ENCODE measurements at places on chromosomes 2 and 18. TPM values are rescaled to one million over a fixed set of nuclear protein-coding genes. Genes with fewer than 3 reads are reported as not detected.
A peak's percentile ranks its signal among the peaks of the same experiment; 100 is the strongest.

GRCh38 chr2:30655660-30656059 lies 151.6 kb downstream of the CAPN13 start:
- DNase-seq = no peak
- H3K4me3 ChIP-seq = no peak overlapping the region
- H3K27me3 ChIP-seq = peaks cover 4% of the 10 kb centered on the region
- H3K4me1 ChIP-seq = no peaks in the 10 kb centered on the region
- H3K36me3 ChIP-seq = no peaks in the 10 kb centered on the region

Gene CREG2
- total RNA-seq = not detected

Gene SLC4A5
- 3.2 TPM for total RNA-seq

Gene FAM124B
- total RNA-seq = 0.45 TPM

DNA sequence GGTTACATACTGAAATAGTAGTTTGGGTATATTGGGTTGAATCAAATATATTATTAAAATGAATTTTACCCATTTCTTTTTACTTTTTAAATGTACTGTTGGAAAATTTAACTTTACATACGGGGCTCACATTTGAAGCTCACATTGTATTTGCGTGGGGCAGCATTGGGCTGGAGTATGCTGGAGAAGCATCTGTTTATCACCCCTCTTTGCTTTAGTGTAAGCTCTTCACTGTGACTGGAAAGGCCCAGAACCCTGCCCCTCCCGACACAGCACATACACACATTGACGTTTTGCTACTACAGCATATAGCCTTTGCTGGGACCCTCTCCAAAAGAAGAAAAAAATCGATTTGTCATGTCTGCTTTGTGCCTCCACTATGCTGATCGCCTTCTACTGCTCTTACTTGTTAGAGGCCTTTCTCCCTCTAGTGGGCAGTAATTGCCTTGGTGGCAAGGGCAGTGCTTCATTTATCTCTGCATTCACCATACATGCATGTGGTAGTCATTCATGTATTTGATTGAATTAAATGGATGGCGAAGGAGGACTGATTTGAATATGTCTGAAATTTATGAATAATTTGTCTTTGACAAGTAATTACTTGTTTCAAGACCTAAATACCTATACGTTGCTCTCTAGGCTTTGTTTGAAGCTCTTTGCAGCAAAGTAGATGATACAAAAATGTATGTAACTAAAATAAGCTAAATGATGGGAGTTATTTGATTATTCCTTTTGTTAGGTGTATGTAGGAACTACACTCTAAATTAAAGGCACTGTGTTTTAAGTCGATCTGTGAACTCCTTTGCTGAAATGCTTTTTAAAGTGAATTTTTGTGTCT lies 37.4 kb downstream of the VAPA start:
- H3K4me1 ChIP-seq = peaks cover 10% of the 10 kb centered on the region
- no peak overlapping the region for H3K27ac ChIP-seq
- H3K27me3 ChIP-seq = no peaks in the 10 kb centered on the region

Gene C2orf15
- total RNA-seq = not detected

DNA sequence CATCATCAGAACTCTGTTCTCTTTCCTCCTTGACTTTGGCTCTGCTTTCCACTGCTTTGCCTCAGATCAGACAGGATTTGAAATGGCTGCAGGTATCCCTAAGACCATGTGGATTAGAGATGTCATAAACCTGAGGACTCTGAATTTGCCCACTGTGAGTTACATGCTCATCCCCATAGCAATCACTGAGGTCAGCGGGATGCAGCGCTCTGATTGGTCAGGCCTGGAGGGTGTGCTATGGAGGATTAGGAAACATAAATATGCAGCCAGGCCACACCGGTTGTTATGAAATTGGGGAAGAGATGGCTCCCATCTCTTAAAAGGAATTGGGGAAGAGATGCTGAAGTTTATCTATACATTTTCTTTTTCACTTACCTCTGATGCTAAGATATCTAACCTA lies 73.7 kb upstream of the DNAJC10 start:
- H3K4me1 ChIP-seq = no peaks in the 10 kb centered on the region
- no peak for DNase-seq
- H3K27me3 ChIP-seq = peaks cover 4% of the 10 kb centered on the region
- H3K4me3 ChIP-seq = no peak overlapping the region
- H3K27ac ChIP-seq = no peak overlapping the region

Gene PLCD4
- total RNA-seq = 0.74 TPM

Gene FBXO48
- total RNA-seq = 2.5 TPM

Gene FOXD4L1
- total RNA-seq = 0.17 TPM

DNA sequence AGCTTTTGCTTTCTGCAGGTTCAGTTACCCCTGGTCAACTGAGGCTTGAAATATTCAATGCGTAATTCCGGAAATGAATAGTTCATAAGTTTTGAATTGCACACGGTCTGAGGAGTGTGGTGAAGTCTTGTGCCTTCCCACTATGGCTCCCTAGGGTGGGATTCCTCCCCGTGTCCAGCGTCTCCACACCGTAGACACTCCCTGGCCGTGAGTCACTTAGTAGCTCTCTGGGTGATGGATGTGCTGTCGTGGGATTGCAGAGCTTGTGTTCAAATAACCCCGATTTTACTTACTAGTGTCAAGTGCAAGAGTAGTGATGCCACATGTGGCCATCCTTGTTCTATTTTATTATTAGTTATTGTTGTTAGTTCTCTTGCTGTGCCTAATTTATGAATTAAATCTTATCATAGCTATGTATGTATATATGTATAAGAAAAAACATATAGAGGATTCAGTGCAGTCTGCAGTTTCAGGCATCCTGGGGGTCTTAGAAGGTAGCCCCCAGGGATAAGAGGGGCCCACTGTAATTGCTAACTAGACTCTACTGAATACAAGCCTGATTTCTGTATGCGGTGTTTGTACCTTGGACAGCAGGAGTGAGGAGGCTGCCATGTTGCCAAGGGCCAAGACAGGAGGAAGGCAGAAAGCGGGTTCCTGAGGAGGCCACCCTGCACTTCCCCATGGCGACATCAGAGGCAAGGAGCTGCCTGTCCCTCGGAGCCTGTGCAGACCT lies 47.7 kb upstream of the PDIA6 start:
- no peak overlapping the region for H3K27ac ChIP-seq
- H3K4me3 ChIP-seq = no peak overlapping the region
- no peaks in the 10 kb centered on the region for H3K36me3 ChIP-seq
- no peak for DNase-seq
- H3K27me3 ChIP-seq = peaks cover 18% of the 10 kb centered on the region
- H3K4me1 ChIP-seq = peaks cover 37% of the 10 kb centered on the region

Gene GCG
- not detected for total RNA-seq

Gene ASPRV1
- 0.84 TPM for total RNA-seq

- no peak overlapping the region for H3K4me3 ChIP-seq
- no peaks in the 10 kb centered on the region for H3K27me3 ChIP-seq
- H3K36me3 ChIP-seq = no peaks in the 10 kb centered on the region
- H3K4me1 ChIP-seq = no peaks in the 10 kb centered on the region
- H3K27ac ChIP-seq = no peak overlapping the region
- DNase-seq = no peak
Measured at GRCh38 chr2:164717000-164717803, 95.9 kb upstream of the GRB14 start.

GRCh38 chr2:237558961-237559641 lies 7.3 kb upstream of the PRLH start:
- H3K4me3 ChIP-seq = no peak overlapping the region
- H3K27me3 ChIP-seq = peaks cover 36% of the 10 kb centered on the region
- DNase-seq = no peak
- H3K27ac ChIP-seq = no peak overlapping the region

Gene SERPINB3
- not detected for total RNA-seq

- peak; percentile 41 for DNase-seq
- H3K4me3 ChIP-seq = no peak overlapping the region
- H3K27me3 ChIP-seq = no peaks in the 10 kb centered on the region
- H3K4me1 ChIP-seq = no peaks in the 10 kb centered on the region
- H3K36me3 ChIP-seq = no peaks in the 10 kb centered on the region
Measured at GRCh38 chr2:10220045-10220901, 82.4 kb upstream of the HPCAL1 start.

Gene GPR45
- not detected for total RNA-seq

Gene ALPP
- not detected for total RNA-seq

Gene VWA3B
- not detected for total RNA-seq

GRCh38 chr2:104127049-104127770 lies 726.7 kb upstream of the POU3F3 start:
- H3K4me1 ChIP-seq = no peaks in the 10 kb centered on the region
- H3K27me3 ChIP-seq = no peaks in the 10 kb centered on the region
- peaks cover 6% of the 10 kb centered on the region for H3K36me3 ChIP-seq
- no peak overlapping the region for H3K27ac ChIP-seq
- H3K4me3 ChIP-seq = no peak overlapping the region

DNA sequence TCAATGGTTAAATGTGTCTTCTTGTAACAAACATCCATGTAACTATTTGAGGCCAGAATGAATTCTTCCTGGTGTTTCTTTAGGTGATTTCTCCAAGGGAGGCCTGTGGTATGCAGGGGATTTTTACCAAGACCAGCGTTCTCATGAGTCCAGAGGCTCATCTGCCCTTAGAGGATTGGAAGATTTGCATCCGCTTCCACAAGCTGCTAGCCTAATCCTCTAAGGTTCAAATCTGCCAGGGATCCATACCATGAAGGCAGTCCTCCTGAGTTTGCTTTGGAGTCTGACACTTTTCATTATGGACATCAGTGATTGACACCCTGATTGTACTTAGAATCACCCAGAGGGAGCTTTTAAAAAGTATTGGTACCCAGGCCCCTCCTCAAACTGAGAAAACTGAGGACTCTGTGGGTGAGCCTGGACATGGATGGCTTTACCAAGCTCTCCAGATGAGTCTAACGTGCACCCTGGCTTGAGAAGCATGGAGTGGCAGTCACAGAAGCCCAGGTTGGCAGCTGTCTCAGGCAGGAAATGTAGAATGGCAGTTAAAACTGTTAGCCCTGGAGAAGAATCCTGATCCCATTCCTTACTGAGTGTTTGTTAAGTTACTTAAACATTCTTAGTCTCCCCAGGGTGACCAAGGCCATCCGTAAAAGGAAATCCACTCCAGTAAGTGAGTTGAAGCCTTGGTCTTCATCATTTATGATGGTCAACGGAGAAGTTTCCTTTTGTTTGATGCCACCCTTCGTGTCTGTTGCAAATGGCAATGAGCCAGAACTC lies 95.3 kb upstream of the RMDN2 start:
- no peaks in the 10 kb centered on the region for H3K36me3 ChIP-seq
- DNase-seq = no peak
- H3K4me1 ChIP-seq = peaks cover 23% of the 10 kb centered on the region
- no peak overlapping the region for H3K27ac ChIP-seq
- no peak overlapping the region for H3K4me3 ChIP-seq
- no peaks in the 10 kb centered on the region for H3K27me3 ChIP-seq

- peak overlapping the region; percentile 12 for H3K4me3 ChIP-seq
- H3K27ac ChIP-seq = no peak overlapping the region
- H3K4me1 ChIP-seq = no peaks in the 10 kb centered on the region
Measured at GRCh38 chr2:46315103-46315890, 18.1 kb downstream of the EPAS1 start.

GRCh38 chr2:169360984-169361705 lies 1.2 kb downstream of the LRP2 start:
- peak overlapping the region; percentile 6 for H3K4me3 ChIP-seq
- H3K27ac ChIP-seq = no peak overlapping the region
- H3K36me3 ChIP-seq = no peaks in the 10 kb centered on the region
- no peak for DNase-seq

GRCh38 chr2:226652369-226652768 lies 147.3 kb downstream of the IRS1 start:
- no peaks in the 10 kb centered on the region for H3K36me3 ChIP-seq
- H3K27me3 ChIP-seq = peaks cover 1% of the 10 kb centered on the region
- H3K4me3 ChIP-seq = no peak overlapping the region
- DNase-seq = no peak
- peak overlapping the region; percentile 1 for H3K27ac ChIP-seq
- H3K4me1 ChIP-seq = peaks cover 4% of the 10 kb centered on the region

Gene CFC1
- not detected for total RNA-seq

DNA sequence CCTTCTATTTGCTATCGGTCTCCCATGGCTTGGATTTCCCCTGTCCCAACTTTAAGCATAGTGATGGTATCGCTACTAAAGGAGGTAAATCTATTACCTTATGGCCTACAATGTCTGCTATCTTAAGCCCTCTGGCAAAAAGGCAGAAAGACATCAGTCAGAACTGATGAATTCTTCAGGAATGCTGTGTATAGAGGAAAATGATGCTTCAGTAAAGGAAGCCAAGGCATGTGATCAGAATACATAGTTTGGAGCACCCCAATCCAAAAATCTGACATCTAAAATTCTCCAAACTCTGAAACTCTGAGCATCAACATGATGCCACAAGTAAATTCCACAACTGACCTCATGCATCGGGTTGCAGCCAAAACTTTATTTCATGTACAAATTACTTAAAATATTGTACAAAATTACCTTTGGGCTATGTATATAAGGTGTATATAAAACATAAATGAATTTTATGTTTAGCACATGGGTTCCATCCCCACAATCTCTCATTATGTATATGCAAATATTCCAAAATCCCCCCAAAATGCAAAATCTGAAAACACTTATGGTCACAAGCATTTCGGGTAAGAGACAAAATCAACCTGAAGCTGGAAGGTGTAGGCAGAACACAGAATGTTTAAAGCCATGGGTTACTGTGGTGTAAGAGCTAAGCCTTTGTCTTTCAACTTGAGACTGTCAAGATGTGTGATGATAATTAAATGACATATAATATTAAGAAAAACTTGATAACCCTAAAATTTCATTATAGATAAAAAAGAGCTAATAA lies 66.2 kb downstream of the CUL3 start:
- DNase-seq = no peak
- H3K27me3 ChIP-seq = no peaks in the 10 kb centered on the region
- no peak overlapping the region for H3K4me3 ChIP-seq

DNA sequence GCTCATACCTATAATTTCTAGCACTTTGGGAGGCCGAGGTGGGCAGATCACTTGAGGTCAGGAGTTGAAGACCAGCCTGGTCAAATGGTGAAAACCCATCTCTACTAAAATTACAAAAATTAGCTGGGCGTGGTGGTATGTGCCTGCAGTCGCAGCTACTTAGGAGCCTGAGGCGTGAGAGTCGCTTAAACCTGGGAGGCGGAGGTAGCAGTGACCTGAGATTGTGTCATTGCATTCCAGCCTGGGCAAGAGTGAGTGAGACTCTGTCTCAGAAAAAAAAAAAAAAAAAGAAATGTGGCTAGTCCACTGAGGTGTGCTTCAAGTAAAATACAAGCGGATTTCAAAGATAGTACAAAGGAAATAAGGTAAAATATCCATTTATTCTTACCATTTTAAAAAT lies 46.2 kb downstream of the RBKS start:
- H3K27me3 ChIP-seq = no peaks in the 10 kb centered on the region
- H3K36me3 ChIP-seq = no peaks in the 10 kb centered on the region
- no peak overlapping the region for H3K4me3 ChIP-seq
- peaks cover 5% of the 10 kb centered on the region for H3K4me1 ChIP-seq
- DNase-seq = no peak

GRCh38 chr18:32930695-32931301 lies 158.0 kb upstream of the KLHL14 start:
- H3K4me3 ChIP-seq = no peak overlapping the region
- H3K27me3 ChIP-seq = no peaks in the 10 kb centered on the region
- no peak for DNase-seq
- no peaks in the 10 kb centered on the region for H3K4me1 ChIP-seq

Gene ZBTB7C
- not detected for total RNA-seq

Gene ALPG
- not detected for total RNA-seq

- H3K4me1 ChIP-seq = peaks cover 6% of the 10 kb centered on the region
- H3K27ac ChIP-seq = peak overlapping the region; percentile 30
- H3K4me3 ChIP-seq = no peak overlapping the region
- no peak for DNase-seq
- H3K27me3 ChIP-seq = no peaks in the 10 kb centered on the region
Measured at GRCh38 chr2:127891811-127892210, 6.1 kb upstream of the AMMECR1L start.

Measured in natural killer cell treated with Interleukin-12 subunit alpha and Interleukin-12 subunit beta and Interleukin-15 and Interleukin-18, amount 100 ng/mL, for 72 hours (primary cell).